Caco-2 (cell line): ENCODE measurements at places on chromosomes 1 and 21. TPM values are rescaled to one million over a fixed set of nuclear protein-coding genes. Genes with fewer than 3 reads are reported as not detected.

- H3K4me1 ChIP-seq = no peaks in the 10 kb centered on the region
- no peaks in the 10 kb centered on the region for H3K36me3 ChIP-seq
- no peaks in the 10 kb centered on the region for H3K27me3 ChIP-seq
These were observed 14.0 kb upstream of the PODN start for GRCh38 chr1:53047737-53048736.

Gene TEDDM1
- total RNA-seq = not detected in 2 replicates

Gene NTNG1
- not detected in 2 replicates for total RNA-seq

Gene KIAA1614
- 0.26 and 0.29 TPM in 2 replicates for total RNA-seq
